ENCODE measurements at places on chromosomes 3 and 15.

- DNase-seq, result no peak
Observed at GRCh38 chr3:39434574-39434973, 28.1 kb downstream of the RPSA start.

GRCh38 chr3:23885210-23885609 is 31.6 kb downstream of the NKIRAS1 start:
- DNase-seq, result no peak

GRCh38 chr3:42752441-42752840 is 20.6 kb downstream of the CCDC13 start:
- DNase-seq, result no peak

GRCh38 chr3:177527182-177527581 is 329.9 kb upstream of the TBL1XR1 start:
- no peak for DNase-seq

- DNase-seq, result no peak
Observed at GRCh38 chr15:62327406-62327805, 162.3 kb upstream of the C2CD4B start.

DNA sequence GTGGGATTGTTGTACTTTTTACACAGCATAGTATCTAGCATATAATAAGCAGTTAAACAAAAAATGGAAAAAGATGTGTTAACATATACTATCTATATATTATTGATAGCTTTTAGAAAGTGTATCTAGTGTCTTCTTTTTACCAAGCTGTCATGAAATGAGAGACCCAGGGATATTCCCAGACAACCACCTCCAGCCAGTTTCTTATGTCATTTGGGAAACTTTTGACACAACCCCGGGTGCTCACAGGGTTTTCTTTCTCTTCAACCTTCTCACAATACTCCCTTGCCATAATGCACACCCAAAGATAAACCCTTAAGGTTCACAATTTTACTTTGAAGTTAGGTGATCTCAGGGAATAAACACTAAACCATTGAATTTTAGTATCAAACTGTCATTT is 4.8 kb upstream of the PLA1A start:
- DNase-seq, result no peak

DNA sequence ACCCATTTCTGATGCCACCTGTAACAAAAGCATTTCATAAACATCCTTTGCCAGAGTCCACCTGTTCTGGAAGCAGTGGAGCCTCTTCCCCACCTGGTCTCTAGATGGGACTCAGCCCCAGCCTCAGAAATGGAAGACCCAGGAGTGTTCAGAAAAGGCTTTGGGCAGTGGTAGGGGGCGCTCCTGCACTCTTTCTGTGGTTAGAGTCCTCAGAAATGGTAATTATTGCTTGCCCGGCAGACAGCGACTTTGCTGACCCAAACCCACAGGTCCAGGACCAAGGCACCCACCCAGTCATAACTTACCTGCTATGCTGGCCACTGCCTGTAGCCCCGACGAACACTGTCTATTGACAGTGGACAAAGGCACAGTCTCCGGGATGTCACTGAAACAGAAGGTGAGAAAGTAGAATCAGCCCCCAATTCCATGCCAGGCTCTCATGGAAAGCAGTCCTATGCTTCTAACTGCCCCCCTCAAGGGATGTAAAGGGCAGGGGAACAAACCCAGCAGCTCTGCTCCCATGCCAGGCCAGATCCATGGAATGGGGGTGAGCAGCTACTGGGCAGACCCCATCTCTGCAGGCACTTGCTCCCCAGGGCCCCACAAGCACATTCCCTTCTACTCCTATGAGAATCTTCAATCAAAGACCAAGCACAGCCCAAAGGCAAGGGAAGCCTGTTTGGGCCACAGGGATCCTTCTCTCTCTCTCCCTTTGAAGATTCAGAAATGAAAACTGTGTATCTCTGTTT is 5.1 kb downstream of the ACAA1 start:
- DNase-seq, result no peak

- DNase-seq, result no peak
Observed at GRCh38 chr3:13197795-13198194, 124.6 kb upstream of the IQSEC1 start.

GRCh38 chr15:100041127-100041828 is 300.5 kb downstream of the ADAMTS17 start:
- no peak for DNase-seq

DNA sequence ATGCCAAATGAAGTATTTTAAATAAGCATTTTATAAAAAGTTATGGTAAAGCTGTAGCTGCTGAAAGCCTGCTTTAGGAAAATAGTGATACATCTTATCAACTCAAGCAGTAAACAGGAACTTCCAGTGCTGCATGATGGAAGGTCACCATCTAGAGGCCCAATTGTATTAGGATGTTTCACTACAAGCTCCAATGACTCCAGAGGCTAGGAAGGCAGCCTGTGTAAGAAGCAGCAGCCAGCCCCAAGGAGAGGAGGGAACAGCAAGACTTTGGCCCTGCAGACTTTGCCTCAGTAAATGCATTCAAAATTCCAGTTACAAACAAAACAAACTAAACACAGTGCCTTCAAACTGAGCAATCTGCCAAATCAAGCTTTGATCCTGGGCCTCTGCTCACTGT is 32.1 kb downstream of the ILDR1 start:
- no peak for DNase-seq

- DNase-seq, result no peak
Observed at GRCh38 chr3:148727231-148727630, 29.5 kb downstream of the AGTR1 start.

GRCh38 chr15:44125879-44126278 is 69.2 kb downstream of the FRMD5 start:
- no peak for DNase-seq

DNA sequence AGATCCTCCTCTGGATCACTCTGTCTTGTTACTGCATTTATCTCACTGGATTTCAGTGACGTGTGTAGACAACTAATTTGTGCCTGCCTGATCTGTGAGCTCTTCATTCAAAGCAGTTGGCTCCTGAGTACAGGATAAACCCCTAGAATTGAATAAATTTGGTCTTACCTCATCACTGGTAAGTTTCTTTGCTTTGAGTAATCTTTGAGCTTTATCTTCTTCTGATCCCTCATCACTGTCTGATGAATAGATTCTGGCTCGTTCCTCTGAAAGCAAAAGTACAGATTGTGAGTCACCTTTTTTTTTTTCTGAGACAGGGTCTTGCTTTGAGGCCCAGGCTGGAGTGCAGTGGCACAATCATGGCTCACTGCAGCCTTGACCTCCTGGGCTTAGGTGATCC is 24.5 kb downstream of the LEO1 start:
- DNase-seq, result no peak

DNA sequence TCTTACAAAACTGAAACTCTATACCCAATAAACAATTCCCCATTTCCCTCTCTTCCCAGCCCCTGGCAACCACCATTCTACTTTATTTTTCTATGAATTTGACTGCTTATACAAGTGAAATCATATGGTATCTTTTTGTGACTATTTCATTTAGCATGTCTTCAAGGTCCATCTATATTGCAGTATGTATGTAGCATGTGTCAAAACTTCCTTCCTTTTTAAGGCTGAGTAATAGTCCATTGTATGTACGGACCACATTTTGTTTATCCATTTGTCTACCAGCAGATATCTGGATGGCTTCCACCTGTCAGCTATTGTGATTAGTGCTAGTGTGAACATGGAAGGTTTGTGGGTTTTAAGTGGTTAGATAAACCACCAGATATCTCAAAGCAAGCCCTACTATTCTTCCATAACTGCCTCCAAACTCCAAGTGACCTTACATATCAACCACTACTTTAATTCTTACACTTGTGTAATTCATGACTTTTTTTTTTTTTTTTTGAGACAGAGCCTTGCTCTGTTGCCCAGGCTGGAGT is 134.7 kb downstream of the TMCC1 start:
- DNase-seq, result peak; percentile 39

GRCh38 chr15:22908830-22909229 is 70.4 kb downstream of the NIPA2 start:
- no peak for DNase-seq

DNA sequence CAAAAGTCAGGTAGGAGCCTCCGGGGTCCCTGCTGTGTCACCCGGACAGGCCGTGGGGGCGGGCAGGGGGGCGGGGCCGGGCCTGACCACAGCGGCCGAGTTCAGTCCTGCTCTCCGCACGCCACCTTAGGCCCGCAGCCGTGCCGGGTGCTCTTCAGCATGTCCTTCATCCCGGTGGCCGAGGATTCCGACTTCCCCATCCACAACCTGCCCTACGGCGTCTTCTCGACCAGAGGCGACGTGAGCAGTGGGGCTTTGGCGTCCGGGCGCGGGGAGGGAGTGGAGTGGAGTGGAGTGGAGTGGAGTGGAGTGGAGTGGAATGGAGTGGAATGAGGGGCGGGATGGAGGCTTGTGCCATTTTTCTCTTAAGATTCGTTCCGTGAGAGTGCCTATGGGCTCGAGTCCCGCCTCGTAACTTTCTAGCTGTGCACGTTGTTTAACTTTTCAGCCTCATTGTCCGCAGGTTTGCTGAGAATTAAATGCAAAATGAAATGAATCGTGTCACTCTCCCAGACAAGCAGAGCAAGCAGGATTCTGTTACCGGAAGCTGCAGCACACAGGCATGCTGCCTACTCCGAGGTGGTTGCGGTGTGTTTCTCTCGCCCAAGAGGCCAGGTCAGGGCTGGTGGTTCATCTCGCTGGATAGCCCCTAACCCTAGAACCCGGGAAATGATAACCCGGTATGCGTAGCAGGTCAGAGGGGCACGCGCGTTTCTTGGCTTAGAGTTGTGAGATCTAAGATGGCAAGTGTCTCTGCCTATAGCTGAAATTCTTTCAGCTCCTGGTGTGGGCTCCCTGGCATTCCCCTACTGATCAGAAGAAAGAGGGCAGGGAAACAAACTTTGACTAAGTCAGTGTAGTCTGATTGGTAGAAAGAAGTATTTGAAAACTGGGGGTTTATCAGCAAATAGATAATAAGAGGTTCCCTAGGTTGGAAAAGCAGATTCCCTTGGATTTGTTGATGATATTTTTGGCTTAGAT is at the start of gene FAH:
Gene FAH (plus strand): TSS at position 104 of the 981 bp plus-strand sequence. CDS start 56 bp downstream, at position 160.
- peak; percentile 48 for DNase-seq

GRCh38 chr3:187242435-187242834 is 45.1 kb downstream of the RTP1 start:
- DNase-seq, result no peak

GRCh38 chr15:33083232-33084081 is 111.1 kb downstream of the FMN1 start:
- DNase-seq, result peak; percentile 48

GRCh38 chr15:68593828-68594532 is 15.2 kb downstream of the CORO2B start:
- no peak for DNase-seq

- DNase-seq, result no peak
Observed at GRCh38 chr3:158360756-158361448, 210.1 kb upstream of the MLF1 start.

GRCh38 chr15:50134524-50135024 is 15.5 kb upstream of the ATP8B4 start:
- DNase-seq, result peak; percentile 93
